ENCODE measurements at places on chromosomes 1 and 21.

DNA sequence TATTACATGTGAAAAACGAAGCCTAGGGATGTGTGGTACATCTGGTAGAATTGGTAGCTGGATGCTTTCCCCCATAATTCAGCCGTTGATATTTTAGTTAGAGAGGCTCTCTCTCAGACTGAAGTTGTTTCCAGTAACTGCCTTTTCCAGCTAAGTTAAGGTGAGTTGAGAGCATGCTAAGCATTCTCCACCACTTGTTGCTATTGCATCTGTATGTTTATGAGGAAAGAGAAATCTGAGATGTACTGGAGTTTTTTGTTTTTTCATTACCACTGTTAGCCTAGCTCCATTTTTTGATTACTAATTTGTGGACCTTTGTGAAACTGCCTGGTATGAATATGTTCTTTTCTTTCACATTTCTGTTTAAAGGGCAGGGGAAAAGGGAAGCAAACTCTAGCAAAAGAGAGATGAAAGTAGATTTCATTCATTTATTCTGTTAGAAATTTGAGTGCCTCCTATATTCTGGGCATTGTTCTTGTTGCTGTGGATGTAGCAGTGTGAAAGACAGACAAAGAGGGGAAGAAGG is 189.9 kb upstream of the CACYBP start:
- no peak for DNase-seq

DNA sequence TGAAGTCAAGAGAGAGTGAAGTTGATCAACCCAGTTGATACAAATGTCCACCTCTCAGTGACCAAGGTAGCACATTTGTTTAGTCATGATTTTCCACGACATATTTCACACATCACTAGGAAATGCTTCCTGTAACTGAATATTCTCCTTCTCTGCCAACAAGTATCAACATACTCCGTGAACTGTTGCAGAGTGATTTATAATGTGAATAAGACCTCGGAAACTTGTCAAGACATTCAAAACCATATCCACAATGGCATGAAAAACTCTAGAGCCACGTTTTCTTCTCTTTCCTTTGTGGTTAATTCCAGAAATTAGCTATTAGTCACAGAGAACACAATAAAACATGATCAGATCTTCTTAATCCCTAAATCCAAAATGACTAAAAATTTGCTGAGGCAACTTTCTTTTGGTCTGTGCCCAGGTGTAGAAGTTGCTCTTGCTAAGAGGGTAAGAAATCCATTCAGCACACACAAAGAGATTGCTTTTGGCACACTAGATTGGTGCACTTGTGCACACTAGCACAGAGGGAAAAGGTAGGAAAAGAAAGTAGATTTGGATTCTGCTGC is 244.3 kb upstream of the NRIP1 start:
- DNase-seq = no peak

DNA sequence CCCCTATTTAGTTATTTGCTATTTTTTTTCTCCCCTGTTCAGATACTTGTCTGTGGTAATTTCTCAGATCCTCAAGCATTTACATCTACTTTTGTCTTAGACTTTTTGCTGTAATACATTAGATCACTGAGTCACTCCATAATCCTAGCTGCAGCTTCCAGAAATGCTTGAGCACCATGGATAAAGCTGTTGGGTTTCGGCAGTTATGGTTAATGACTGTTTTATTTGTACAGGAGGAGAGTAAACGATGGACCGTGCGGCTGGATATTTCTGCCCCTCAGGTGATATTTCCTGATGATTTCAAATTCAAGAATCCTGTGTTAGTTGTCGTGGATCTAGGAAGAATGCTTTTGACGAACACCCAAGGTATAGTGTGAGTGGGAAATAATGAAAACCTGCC is 42.9 kb downstream of the VPS13D start:
- DNase-seq = no peak

GRCh38 chr1:226549094-226549936 is 751 bp downstream of the STUM start:
- DNase-seq = peak; percentile 22

DNA sequence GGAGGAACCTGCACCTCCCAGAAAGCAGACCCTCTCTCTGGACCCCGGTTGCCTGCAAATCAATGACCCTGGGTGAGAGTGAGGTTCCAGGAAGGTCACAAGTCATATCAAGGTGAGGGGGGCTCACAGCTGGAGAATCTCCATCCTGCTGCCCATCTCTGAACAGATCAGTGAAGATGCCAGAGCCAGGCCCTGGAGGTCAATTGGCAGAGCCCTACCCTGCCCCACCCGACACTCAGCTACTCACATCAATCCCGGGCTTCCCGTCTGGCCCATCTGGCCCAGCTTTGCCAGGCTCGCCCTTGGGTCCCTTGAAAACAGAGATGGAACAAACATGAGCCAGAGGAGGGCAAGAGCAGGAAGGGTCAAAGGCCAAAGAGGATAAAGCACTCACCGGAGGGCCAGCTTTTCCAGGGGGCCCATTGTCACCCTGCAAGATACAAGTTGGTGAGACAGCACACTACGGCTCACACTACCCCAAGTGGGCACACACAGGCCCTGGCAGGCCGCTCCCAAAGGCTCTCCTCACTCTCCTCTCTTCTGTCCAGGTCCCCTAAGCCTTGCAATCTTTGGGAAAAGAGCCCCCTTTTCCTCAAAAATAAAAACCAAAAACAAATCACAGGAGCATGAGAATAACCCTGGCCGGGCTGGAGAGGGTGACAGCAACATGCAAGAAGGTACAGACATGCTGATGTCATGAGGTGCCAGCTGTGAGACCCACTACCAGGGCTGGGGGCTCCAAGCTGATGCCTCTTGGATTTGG is 2.9 kb downstream of the COL9A2 start:
- DNase-seq = no peak

DNA sequence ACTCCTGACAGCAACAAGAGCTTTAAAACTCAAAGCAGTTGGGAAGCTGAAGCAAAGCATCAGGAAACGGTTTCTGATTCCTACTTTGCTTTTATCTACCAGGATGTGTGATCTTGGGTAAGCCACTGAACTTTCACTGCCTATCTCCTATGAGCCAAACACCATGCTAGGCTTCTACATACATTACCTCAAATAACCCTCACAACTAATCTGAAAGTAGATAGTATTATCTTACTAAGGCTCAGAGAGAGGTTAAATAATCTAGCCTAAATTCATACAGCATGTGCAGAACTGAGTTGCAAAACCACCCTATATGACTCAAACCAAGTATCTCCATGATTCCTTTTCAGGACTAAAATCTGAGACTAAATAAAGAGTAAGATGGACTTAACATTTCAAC is 83.8 kb downstream of the EVI5 start:
- DNase-seq = no peak

Data from AG08396 (cell line).